Fibroblast of the conjunctiva (primary cell): ENCODE measurements at places on chromosomes 5 and 9.

DNA sequence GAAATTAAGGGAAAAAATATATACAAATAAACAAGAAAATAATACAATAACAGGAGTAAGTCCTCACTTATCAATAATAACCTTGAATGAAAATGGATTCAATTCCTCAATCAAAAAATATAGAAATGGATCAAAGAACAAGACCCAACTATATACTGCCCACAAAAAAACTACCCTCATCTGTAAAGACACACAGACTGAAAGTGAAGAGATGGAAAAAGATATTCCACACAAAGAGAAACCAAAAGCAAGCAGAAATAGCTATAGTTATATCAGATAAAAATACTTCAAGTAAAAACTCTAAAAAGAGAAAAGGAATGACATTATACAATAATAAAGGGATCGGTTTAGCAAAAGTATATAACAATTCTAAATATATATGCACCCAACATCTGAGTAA lies 66.5 kb downstream of the KIAA0825 start:
- no peak for DNase-seq

DNA sequence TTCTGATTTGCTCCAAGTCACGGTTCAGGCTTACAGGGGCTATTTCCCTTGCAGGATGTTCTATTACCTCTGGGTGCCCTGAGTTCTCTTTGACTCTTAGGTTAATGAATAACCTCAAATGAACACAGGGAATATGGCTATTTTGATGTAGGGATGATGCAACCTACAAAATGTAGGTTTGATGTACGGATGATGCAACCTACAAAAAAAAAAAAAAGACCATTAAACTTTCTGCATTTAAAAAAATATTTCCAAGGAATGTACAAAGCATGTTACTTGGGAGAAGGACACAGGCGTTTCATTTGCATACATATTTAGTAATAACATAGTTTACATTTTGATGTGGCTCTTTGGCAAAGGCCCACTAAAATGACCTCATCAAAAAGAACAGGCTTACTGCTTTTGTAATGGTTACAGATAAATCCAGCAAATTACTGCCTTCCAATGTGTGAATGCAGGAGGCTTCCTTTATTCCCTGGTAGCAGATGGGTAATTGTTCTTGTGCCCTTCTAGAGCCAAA lies 36.3 kb downstream of the ZNF474 start:
- peak; percentile 82 for DNase-seq

- DNase-seq = no peak
Observed at GRCh38 chr5:77396017-77396416, 96.1 kb downstream of the WDR41 start.

DNA sequence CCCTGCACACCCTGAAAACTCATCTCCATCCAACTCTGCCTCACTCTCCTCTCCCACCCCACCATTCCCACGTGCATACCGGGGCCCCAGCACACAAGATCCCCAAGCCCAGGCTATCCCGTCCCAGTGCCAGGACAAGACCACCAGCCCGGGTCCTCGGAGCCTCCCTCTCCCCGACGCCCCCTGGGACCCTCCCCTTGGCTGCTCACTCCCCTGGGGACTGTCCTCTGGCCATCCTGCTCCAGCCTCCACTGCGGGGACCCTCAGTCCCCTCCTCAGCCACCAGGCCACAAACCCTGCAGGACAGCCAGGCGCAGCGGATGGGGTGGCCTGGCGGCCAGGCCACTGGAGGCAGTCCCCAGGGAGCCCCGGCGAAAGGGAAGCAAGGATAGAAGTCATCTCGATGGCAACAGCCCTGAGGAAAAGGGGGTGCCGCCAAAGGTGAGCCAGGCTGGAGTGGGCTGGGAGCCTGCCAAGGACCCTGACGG lies 62.8 kb downstream of the C9orf50 start:
- no peak for DNase-seq

DNA sequence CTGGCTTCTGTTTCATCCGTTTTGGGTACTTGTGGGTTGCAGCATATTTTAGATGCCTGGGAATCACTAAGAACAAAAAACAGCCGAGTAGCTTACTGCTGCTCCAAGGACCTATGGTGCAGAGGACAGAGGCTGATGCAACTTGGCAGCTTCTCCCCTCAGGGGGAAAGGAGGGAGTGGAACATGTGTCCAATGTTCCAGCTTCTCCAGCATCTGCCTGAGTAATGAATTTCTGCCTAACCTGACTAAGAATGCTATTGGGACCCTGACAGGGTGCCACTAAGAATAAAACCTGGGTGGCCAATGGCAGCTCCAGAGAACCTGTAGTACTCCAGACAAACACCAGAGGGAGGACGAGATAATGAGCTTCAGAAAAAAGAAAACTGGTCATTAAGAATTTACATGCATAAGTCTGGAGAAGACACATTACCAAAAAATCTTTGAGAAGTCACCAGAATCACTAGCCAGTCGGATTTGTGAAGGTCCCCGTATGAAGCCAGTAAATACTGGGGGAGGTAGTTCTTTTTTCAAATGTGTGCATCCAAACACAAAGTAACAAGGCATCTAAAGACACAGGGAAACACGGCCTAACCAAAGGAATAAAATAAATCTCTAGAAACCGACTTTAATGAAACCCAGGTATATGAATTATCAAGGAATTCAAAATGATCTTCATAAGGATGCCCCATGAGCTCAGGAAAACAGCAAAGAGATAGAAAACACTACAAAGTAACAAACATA lies 293.5 kb downstream of the HINT1 start:
- peak; percentile 73 for DNase-seq

- DNase-seq = no peak
Observed at GRCh38 chr5:57054671-57055070, 102.7 kb upstream of the MIER3 start.

DNA sequence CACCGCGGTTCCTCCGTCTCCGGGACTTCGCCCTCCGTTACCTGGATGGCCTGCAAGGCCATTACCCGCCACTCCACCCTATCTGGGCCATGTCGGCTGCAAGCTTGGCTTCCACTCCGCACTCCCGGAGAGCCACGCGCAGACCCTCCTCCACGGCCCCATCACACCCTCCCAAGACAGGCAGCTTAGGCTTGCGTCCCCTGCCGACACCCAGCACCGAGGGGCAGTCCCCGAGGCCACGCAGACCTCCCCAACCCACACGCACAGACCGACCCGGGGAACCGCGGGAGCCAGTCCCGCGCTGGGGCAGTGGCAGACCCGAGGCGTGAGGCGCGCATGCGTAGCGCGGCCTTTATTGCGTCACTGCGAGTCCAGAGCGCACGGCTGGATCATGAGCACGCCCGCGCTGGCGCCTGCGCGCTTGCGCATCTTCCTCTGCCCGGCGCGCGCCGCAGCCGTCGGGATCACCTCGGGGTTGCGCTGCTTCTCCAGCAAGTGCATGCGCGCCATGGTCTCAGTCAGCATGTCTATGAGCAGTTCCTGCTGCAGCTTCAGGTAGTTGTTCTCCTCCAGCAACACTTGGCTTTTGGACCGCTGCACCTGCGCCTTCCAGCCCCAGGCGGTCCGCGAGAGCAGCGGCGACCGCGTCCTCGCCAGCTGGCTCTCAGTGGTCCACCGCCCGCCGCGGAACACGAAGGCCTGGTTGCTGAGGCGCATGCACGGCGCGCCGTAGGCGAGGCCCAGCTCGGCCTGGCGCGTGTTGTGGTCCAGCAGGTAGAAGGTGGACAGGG lies 2.4 kb downstream of the CBY3 start:
- peak; percentile 90 for DNase-seq

DNA sequence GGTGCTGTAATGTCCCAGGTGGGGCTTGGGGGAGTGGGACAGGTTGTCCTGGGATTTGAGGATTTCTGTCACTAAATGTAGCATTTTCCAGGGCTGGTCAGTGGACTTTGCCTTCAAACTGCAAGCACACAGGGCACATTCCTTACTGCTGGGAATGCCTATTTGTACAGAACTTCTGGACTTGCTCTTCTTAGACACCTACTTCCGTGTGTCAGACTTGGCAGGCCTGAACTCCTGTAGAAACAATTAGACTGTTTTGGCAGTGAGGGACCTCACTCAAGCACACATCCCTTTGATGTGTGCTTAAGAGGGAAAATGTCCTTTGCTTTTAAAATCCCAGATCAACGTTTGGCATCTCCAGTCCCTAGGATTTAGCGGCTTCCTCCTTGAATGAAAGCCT lies 192.2 kb downstream of the PAPPA start:
- DNase-seq = no peak

GRCh38 chr5:97163360-97163764 lies 19.7 kb downstream of the RIOK2 start:
- no peak for DNase-seq

DNA sequence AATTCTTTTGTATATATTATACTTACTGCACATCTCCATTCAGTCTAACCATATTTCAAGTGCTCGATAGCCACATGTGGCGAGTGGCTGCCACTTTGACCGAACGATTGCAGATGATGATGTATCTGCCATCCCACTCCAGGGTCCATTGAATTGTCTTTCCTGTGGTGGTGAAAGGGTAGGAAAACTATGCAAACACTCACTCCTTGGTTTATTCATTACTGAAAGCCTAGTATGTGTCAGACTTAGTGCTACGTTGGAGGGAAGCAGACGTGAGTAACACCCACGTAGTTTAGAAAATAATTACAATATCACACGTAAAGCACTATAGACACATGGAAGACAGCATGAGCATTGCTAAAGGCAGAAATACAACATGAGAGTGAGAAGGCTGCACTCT lies 353.7 kb downstream of the CSNK1G3 start:
- DNase-seq = no peak
